ENCODE measurements at places on chromosomes 16 and 17. TPM values are rescaled to one million over a fixed set of nuclear protein-coding genes. Genes with fewer than 3 reads are reported as not detected.
A peak's percentile ranks its signal among the peaks of the same experiment; 100 is the strongest.

DNA sequence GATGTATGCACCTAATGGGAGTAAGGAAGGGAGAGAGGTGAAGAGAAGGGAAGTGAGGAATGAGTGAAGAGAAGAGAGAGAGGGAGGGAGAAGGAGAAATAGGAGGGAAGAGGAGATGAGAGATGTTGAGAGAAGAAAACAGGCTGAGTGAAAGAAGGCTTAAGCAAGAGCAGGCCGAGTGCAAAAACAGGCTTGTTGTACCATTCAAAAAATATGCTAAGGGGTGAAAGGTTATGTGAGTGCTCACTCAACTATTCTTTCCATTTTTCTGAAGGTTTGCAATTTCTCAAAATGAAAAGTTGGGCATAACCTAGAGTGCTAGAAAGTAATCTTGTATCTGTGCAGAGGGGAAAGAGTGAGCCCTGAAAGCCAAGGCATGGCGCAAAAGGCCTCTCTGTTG, 22.9 kb downstream of the RPGRIP1L start:
- no peak for DNase-seq

GRCh38 chr16:78240459-78241222, 141.2 kb downstream of the WWOX start:
- no peak for DNase-seq

GRCh38 chr16:426115-426905, 861 bp downstream of the RAB11FIP3 start:
- DNase-seq = no peak

DNA sequence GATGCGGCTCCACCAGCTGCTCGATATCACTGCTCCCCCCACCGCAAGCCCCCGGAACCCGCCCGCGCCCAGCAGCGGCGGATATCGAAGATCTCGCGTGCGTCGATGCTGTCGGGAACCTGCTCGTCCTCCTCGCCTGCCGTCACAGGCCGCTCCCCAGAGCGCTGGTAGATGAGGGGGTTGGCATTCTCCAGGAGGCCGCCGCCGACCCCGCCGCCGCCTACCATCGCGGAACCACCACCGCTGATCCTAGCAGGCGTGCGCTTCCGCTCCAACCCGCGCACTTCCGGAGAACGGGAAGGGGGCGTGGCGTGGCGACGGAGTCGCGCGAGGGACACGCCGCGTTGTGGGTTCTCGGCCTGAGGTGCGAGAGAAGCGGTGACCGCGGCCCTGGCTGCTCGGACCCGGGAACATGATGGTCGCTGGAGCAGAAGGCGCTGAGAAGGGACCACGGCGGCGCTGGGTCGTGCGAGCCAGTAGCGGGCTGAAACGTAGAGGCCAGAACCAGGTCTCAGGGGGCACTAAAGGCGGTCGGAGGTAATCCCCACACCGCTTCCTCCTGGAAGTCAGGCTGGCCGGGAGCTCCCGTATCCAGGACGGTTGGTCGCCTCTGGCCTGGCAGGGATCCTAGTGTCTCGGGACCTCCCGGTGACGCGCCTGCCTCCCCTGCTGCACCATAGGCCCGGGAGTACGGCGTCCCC, at the start of gene CIAO2B:
CIAO2B (minus strand) TSS at position 265 of the 701 bp plus-strand sequence; CDS start at position 227, 38 bp downstream.
- DNase-seq = peak; percentile 92

- no peak for DNase-seq
Measured at GRCh38 chr16:10231563-10231962, 49.3 kb upstream of the GRIN2A start.

DNA sequence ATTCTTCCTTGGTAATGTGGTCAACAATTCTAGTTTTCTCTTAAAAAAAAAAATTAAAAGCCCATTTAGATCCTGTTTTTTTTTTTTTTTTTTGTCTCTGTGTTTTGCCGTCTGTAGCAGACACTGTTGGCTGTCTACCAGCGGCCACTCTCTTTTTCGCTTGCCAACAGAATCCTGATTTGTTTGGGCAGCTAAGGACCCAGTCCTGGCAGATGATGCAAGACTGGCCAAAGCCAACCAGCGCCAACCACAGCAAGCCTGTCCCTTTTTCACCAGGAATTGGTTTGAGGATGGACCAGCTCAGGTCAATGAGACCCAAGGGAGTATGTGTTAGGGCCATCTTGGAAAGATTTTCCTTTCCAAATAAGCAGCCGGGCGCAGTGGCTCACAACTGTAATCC, 28.2 kb downstream of the ST3GAL2 start:
- no peak for DNase-seq

GRCh38 chr16:82070656-82071369, 35.8 kb downstream of the HSD17B2 start:
- DNase-seq = no peak

DNA sequence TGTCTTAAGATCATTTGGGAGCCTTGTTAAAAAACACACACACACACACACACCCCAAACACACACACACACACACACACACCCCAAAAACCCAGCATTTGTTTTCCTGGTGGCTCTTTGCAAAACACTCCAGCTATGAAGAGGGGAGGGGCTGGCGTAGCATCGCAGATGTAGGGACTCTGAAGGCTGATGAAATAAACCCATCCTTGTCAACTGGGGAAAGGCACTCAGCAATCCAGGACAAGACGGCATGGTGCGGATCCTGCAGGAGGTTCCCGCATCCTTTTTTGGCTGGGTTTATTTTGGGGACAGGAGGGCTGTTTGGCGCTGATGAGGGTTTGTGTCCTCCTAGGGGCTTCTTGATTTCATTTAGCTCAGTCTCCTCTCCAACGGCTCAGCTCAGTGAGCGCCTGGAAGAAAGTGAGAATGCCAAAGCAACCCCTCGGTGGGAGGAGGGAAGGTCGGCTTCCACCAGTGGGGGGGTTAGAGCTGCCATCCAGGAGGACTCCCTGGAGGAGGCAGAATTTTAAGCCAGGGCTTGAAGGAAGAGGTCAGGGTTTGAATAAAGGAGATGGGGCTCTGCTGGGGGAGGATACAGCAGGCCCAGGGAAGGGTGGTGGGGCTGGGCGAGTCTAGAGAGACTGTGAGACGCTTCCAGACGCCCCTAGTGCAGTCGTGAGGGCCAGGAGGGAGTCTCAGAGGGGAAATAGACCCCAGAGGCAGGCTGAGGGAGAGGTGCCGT, 12.4 kb upstream of the GSE1 start:
- DNase-seq = no peak

- no peak for DNase-seq
Measured at GRCh38 chr16:57722651-57723050, 12.9 kb upstream of the KATNB1 start.

DNA sequence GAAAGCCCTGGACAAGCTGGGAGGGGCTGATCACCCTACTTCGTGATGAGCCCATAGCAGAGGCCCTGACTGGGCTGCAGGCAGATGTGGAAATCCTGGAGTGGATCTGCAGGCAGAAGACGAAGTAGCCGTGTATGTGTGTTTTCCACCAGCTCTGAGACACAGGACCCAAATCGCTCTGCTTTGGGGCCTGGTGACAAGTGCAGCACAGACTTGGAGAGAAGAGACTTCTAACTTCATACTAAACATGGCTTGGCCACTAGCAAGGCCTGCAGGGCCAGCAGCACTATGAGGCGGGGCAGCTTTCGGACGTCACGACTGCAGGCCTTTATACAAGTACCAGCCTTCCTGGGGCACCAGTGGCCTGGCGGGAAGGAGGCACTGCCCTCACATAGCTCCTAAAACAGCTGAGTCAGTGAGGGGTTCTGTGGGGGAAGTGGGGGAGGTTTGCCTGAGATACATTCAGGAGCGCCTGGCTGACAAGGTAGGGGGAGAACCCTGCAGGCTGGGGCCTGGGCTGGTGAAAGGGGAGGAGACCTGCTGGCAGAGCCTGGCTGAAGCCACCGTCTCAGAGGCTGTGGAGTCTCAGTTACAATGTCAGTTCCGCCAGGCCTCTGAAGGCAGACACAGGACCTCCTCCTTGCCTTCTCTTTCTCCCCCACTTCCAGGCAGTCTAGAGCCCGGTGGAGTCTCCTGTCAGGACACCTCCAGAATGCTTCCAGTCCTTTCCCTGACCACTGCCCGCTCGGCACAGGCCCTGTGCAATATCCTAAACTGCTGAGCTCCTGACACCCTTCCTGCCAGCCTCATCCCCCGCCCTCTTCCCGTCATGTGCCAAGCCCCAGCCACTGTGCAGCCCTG, 73.4 kb downstream of the WSB1 start:
- no peak for DNase-seq

DNA sequence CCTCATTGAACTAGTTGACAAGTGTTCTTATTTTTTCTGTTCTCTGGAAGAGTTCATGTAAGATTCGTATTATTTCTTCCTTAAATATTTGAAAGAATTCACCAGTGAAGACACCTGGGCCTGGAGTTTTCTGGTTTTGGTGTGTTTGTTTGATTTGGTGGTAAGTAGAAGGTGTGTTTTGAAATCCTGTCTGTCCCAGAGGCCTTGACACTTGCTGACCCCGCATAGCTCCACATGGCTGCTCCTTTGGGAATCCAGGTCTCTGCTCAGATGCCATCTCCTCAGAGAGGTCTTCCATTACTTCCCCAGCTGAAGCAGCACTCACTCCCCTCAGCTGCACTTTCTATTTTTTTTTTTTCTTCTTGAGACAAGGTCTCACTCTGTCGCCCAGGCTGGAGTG, 5.7 kb upstream of the NUP93 start:
- no peak for DNase-seq

- no peak for DNase-seq
Measured at GRCh38 chr17:39612291-39612894, 4.7 kb upstream of the NEUROD2 start.

DNA sequence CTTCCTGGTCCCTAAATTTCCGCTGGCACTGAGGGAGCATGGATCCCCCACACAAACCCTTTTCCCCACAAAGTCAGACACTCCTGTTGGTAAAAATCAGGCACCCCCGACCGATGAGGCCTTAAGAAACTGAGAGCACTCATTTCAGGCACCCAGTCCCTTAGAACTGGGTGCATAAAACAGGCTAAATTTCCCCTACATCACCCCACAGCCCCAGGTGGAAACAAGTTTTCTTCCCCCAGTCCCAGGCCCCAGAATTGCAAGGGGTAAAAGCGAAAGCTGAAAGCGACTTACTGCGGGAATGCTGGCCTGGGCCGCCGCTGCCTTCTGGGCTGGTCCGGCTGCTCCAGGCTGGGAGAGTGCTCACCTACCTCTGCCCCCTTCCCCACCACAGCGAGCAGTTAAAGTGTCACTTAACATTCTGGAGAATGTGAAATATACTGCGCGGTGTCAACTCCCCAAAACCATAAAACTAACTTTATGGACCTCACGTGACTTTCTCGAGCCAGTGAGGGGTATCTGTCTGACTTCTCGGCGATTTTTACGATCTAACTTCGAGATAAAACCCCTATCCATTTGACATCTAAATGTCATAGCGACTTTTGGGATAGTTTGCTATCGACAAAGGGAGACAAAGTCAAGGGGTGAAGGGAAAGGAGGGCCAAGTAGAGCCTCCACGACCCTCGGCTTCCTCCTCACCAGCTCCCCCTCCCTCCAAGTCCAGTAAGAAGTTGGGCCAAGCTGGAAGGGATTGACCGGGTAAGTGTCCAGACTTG, at the start of gene HOXB3:
HOXB3 (minus strand) TSS at position 411 of the 776 bp plus-strand sequence. CDS start 37,767 bp downstream, outside the sequence.
- DNase-seq = no peak

GRCh38 chr17:40028595-40028994, 13.4 kb downstream of the CSF3 start:
- DNase-seq = no peak

GRCh38 chr17:1224330-1224729, 44.5 kb upstream of the ABR start:
- no peak for DNase-seq

- DNase-seq = no peak
Measured at GRCh38 chr17:69357701-69358100, 30.8 kb upstream of the ABCA5 start.

DNA sequence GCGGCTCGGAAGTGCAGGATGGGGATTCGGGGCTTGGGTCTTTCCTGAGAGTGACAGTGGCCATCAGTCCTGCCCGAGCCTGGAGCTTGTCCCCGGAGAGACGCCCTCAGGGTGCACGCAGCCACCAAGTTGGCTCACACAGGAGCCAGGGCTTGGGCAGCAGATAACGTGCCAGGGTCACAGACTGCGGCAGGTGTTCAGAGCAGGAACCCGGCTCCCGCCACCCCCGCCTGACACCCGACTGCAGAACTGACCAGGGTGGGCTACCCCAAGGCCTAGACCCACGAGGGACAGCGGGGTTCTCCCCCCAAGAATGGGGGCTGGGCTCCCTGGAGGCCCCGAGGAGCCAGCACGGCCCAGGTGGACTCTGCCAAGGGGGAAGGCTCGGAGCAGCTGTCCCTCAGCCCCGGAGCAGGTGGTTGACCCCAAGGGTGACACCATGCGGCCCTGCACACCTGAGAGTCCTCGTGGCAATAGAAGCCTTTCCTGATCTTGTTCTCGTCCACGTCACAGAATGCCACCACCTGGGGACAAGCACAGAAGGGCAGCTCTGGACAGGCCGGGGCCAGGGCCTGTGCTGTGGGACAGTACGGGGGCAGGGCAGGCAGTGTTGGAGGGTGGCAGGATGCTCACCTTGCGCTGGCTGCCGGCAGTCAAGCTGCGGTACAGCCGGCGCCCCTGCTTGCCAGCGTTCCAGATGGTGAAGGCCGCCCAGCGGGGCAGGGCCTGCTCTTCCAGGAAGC, 117.1 kb upstream of the ZNF750 start:
- no peak for DNase-seq

- no peak for DNase-seq
Measured at GRCh38 chr17:41199421-41200078, 9.9 kb downstream of the KRTAP9-1 start.

DNA sequence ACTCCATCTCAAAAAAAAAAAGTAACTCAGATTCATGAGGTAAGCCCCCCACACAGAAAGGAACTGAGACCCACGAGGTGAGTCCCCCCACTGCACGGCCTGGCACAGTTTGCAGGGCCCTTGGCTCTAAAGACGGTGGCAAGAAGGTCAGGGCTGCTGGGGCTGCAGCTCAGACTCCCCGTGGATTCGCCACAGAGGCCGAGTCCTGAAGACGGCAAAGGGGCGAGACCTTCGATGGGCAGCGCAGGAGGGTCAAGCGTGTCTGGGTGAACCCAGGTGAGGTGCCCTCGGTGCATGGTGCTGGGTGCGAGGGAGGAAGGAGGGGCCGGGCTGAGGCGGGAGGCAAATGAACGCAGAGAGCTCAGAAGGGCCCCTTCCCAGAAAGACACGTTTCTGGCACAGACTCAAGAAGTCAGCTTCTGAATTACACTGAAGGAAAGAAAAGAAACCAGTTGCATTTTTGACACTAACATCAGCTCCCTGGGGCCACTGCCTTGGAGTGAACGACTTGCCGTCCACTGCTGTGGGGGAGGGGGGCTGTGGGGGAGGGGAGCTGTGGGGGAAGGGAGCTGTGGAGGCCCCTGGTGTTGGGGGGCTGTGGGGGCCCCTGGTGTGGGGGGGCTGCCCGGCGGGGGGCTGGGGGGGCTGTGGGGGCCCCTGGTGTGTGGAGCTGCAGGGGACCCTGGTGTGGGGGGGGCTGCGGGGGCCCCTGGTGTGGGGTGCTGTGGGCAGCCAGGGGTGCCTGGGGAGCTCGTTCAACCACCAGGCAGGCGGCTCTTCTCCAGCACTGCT, 69.8 kb upstream of the METRNL start:
- peak; percentile 27 for DNase-seq

GRCh38 chr16:73427164-73427563, 379.2 kb upstream of the ZFHX3 start:
- no peak for DNase-seq

Gene UTS2R
- total RNA-seq = not detected

Gene RNU2-1
- total RNA-seq = not detected

Gene CARD14
- 0.70 TPM for total RNA-seq

Gene HASPIN
- total RNA-seq = 0.08 TPM

Gene TSR1
- total RNA-seq = 18.1 TPM

Gene ITGB4
- 0.42 TPM for total RNA-seq

Measured in liver (tissue), 10 donors.